Right renal cortex interstitium (tissue), 3 donors: ENCODE measurements at places on chromosomes 2 and 18. TPM values are rescaled to one million over a fixed set of nuclear protein-coding genes. Genes with fewer than 3 reads are reported as not detected.
A peak's percentile ranks its signal among the peaks of the same experiment; 100 is the strongest.

Gene GRP
- 1.6 TPM for polyA plus RNA-seq

Gene MAP3K19
- 0.78 TPM for polyA plus RNA-seq

Gene CBLN2
- polyA plus RNA-seq = 8.0 TPM

DNA sequence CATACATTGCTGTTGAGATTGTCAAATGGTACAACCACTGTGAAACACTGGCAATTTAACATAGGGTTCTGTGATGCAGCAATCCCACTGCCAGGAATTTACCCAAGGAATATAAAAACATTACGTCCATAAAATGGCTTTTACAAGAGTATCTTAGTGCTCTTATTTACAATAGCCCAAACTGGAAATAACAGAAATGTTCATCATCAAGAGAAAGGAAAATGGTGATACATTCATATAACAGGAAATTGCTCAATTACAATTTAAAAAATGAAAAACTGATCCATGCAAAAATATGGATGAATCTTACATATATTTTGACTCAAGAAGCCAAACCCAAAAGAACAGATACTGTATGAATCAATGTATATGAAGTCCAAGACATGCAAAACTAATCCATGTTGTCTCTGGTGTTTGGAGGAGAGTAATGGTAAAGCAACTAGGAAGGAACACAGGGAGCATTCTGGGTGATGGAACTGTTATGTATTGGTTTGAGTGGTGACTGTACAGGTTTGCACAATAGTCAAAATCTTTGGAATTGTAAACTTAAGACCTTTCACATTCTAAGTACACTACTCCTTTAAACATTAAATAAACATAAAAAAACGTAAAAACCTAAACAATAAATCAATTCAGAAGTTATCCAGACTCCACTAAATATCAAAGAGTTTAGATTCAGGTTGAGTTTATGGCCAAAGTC is 104.8 kb upstream of the WDR75 start:
- DNase-seq = no peak

DNA sequence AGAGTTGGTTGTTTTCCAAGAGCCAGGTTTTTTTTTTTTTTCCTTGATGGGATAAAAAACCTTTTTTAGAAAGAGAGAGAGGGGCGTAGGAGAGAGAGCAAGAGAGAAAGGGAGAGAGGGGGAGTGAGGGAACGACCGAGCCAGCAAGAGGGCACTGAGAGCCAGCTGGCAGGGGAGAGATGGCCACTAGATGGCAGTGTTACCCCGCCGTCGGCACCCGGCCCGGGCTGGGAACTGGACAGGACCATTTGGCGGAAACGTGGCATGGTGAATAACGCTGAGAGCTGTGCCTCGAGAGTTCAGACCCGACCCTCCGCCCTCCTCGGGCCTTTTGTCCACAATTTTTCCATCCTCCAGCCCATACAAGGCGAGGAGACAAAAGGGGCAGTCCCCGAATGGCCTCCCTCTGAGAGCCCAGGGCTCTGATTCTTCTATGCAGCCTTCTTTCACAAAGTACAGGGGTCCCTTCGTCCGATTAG is 286.7 kb upstream of the VRK2 start:
- peak; percentile 64 for DNase-seq

DNA sequence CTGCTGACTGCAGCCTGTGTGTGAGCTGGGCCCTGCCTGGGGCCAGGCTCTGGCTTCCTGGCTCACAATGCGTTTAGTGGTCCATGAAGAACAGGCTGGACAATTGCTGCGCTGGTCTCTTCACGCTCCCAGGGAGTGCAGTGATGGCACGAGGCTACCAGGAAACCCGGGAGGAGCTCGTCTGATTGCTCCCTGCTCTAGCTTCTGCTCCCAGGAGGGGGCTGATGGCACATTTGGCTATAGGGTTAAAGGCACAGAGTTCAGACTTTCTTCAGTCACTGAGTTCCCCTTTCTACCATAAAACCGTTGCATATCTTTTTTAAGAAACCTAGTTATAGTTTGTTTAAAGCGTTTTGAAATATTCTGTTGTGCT is 60.1 kb downstream of the KCNF1 start:
- no peak for DNase-seq

GRCh38 chr2:85712849-85713612 is 18.9 kb downstream of the GNLY start:
- DNase-seq = no peak

DNA sequence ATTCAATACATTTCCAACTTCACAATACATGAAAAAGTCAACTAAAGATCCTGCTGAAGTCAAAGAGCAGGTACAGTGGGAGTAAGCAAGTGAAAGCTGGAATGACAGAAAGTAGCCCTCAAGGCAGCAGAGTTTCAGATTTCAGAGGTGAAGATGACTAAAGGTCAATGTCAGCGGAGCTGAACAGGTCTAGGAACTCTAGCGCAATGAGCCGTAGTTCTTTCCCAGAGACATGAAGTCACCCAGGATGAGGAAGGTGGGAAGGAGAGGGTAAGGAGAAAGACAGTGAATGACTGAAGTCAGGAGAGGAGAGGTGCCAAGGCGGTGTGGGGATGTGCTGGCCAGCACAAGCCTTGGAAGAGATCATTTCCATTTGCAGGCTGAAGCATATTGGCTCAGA is 28.1 kb downstream of the PTPN2 start:
- no peak for DNase-seq

- DNase-seq = no peak
These were observed 139.1 kb upstream of the FOSL2 start for GRCh38 chr2:28253543-28253942.

- no peak for DNase-seq
These were observed 21.7 kb upstream of the EFHD1 start for GRCh38 chr2:232611559-232612218.

DNA sequence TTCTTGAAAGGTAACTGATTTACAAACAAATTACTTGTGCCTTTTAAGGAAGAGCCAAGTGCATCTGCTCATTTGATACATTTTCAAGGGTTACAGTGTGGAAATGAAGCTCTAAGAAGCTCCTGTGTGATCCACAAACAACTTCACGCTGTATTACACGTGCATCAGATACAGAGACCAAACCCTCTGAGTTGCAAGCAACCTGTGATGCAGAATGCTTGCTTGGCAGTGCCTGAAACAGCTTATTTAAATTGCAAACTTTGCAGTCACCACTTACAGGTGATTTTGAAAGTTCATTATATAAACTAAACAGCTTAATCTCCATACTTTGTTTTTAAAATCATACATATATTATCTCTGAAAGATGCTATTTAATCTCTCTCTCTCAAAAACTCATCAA is 50.1 kb downstream of the ZEB2 start:
- DNase-seq = no peak

GRCh38 chr2:132366421-132367180 is 50.0 kb upstream of the GPR39 start:
- DNase-seq = no peak
